Fibroblast of the conjunctiva (primary cell): ENCODE measurements at places on chromosomes 3 and 15.

GRCh38 chr3:148269816-148270215 lies 427.9 kb upstream of the AGTR1 start:
- no peak for DNase-seq

- DNase-seq: no peak
Observed at GRCh38 chr15:47844437-47844836, 127.1 kb downstream of the SEMA6D start.

GRCh38 chr3:49029563-49029884 lies 326 bp upstream of the IMPDH2 start:
- no peak for DNase-seq

GRCh38 chr3:38114875-38115644 lies 21.9 kb downstream of the ACAA1 start:
- DNase-seq: no peak

- no peak for DNase-seq
Observed at GRCh38 chr3:166799-167198, 29.8 kb upstream of the CHL1 start.

DNA sequence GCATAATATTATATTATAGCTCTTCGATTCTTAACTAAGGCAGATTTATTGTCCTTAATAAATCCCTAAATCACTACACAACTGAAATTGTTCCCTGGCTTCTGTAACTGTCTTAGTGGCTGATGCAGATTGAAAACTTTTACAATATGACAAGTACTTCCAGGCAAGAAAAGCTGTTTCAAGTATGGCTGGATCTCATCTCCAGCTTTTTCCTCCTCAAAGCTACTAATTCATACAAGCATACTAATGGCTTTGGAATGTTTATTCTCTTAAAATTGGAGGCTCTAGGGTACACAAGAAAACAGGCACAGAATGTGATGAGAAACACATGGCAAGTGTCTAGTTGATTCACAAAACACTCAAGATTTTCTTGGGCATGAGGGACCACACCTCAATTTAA lies 351.5 kb upstream of the ICE2 start:
- peak; percentile 20 for DNase-seq

- DNase-seq: no peak
Observed at GRCh38 chr15:58566029-58566428, 134.2 kb downstream of the LIPC start.

DNA sequence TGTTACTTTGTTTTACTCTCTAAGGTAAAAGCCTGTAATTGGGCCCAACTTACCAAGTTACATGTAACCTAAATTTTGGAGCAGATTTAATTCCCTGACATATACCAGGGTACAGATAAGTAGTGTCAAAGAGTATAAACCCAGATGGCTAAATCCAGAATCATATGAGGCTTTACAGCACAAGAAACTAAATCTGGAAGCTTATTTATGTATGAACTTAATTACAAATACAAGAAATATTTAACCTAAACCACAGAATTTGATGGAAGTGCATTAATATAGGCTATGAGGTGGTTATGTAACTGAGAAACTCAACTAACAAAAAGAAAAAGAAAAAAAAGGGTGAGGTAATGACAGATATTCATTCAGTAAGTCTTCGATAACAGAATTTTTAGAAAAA lies 930.2 kb upstream of the ALCAM start:
- DNase-seq: no peak

- no peak for DNase-seq
Observed at GRCh38 chr3:176683382-176683781, 513.9 kb downstream of the TBL1XR1 start.

GRCh38 chr15:69994429-69995205 lies 103.1 kb downstream of the TLE3 start:
- no peak for DNase-seq

- DNase-seq: no peak
Observed at GRCh38 chr15:45114076-45114750, at the start of the genes DUOX2 and DUOXA2. TSS of gene DUOX2 (minus strand) at chr15:45114172. CDS start at chr15:45113411, 761 bp downstream. TSS of gene DUOXA2 (plus strand) at chr15:45114326. CDS start at chr15:45114606, 280 bp downstream.

- no peak for DNase-seq
Observed at GRCh38 chr15:56981160-56981559, 62.7 kb downstream of the TCF12 start.

GRCh38 chr15:71649894-71650293 lies 160.5 kb upstream of the NR2E3 start:
- DNase-seq: no peak

DNA sequence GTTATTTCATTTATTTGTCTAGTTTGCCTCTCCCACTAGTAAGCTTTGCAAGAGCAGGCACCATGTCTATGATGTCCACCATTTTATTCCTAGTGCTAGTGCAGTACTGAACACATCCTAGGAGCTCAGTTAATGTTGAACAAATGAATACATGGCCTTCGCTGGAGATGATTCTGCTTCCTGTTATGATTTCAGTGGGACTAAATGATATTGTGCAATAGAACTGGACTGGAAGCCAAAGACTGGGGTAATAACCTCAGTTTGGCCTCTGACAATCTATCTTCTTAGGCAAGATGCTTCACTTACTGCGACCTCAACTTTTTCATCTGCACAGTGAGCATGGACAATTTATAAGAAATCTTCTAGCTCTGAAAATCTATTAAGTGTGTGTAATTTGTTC lies 191.3 kb downstream of the ADAMTSL3 start:
- peak; percentile 85 for DNase-seq

DNA sequence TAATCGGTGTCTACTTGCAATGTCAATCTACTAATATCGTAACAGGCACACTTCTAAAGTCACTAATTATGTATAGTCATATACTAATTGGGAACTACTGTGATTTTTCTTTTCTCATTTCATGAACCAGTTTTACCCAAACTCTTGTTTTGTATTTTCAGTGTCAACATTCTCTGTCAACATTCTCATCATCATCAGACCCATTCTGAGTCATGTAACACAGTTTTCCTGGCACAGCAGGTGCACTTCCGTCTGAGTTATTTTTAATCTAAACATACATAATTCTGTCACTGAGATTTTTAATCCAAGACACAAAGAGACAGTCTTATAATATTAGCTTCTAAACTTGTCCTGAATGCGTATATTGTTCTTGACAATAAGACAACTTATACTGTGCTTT lies 205.1 kb upstream of the EIF1B start:
- DNase-seq: no peak

- DNase-seq: no peak
Observed at GRCh38 chr15:96005906-96006305, 324.6 kb upstream of the NR2F2 start.

DNA sequence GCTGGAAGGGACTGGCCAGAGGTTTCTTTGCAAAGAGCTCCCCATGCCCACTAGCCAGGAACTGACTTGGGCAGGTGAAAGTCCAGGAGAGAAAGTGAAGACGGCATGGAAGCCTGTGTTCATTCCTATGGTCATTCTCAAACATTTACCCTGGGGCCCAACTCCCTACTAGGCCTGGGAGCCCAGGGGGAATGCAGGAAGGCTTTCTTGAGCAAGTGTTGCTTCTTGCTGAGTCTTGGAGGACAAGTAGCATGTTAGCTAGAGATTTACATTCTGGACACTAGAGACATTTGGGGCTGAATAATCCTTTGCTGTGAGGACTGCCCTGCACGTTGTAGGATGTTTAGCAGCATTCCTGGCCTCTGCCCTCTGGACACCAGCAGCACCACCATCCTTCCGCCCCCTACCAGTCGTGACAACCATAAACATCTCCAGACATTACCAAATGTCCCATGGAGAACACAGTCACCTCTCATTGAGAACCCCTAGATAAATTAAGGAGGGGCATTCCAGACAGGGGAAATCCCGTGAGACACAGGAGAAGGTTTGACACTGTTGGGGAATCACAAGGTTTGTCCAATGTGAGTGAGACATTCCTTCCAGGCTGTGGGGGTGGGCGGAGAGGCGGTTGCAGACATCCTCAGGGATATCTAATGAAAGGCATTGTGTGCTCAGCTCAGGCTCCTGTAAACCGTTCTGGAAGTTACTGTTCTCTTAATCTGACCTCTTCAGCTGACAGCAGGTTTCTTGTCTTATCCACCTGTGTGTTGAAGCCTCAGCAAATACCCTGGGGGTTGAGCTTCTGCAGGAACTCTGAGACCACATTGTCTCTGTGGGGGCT lies 236.2 kb downstream of the TLE3 start:
- DNase-seq: no peak

DNA sequence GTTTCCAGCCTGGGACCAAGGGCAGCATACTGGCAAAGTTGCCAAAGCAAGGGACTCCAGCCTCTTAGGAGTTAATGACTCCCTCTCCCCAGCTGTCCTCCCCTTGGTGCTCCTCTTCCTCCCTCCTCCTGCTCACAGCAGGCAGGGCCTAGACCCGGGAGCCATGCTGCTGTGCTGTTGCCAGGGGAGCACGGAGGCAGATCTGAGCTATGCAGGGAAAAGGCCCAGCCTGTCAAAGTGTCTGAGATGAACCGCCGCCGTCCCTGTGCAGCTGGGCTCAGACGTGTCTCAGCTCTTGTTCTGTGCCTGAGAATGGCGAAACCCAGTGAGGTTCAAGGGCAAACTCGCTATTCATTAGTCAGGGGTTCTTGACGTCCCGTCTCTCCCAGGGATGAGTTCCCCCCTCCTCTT lies 60.8 kb upstream of the POLG start:
- no peak for DNase-seq

DNA sequence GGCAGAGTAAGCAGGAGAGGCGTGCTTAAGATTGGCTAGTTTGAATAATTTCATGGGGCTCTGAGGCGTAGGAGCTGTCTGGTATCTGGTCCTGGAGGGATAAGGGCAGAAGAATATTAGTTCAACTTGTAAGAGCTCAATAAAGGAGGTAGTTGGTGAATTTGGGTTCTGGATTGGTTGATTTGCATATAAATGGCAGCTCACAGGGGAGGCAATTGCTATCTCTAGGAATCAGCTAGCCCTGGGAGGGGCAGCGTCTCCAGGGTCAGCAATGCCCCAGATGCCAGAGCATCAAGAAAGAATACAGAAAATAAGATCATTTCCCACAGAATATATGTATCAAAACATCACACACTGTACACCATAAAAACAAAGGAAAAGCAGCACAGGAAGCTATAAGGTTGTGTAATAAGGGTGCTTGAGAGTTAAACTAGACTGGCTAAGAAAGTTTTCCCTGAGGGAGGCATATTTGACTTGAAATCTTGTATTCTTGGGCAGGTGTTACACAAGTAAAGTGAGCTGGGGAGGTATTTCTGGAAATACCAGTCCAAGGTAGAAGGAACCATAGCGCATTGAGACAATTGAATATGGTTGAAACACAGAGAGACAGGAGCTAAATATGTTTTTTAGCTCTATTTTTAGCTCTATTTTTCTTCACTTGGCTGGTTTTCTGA lies 6.1 kb downstream of the MOBP start:
- DNase-seq: no peak

DNA sequence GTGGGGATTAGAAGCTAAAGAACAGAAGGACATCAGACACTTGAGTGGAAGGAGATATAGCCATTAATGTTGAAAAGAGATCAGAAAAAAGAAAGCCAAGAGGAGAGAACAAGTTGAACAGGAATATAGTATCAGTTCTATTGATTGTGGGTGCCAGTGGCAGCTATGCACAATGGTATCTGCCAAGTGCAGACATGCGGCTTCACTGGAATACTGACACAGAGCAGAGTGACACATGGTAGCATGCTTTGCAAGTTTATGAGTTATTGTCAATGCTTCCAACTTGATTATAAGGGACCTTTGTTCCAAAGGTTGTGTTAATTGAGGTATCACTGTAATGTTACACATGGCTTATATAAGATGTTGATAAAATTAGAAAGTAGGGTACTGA lies 42.0 kb upstream of the TP63 start:
- DNase-seq: no peak

GRCh38 chr3:180417241-180417640 lies 184.7 kb upstream of the TTC14 start:
- no peak for DNase-seq

GRCh38 chr15:65077981-65078352 lies 1.4 kb downstream of the KBTBD13 start:
- no peak for DNase-seq

DNA sequence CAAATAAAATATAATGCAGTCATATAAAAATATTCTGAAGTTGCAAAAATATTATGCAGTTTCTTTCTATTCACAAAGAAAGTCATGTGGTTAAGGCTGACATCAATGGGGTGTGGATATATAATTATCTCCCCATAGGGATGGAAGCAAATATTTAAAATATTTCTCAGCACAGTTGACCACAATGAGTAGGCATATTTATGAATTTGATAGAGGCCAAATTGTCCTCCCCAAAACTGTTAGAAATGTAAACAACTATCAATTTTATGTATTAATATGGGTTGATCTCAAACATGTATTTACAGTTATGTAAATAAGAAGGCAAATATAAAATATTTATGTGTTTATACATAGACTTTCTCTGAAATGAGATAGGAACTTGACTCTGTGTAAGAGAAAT lies 246.0 kb upstream of the CBLB start:
- no peak for DNase-seq

DNA sequence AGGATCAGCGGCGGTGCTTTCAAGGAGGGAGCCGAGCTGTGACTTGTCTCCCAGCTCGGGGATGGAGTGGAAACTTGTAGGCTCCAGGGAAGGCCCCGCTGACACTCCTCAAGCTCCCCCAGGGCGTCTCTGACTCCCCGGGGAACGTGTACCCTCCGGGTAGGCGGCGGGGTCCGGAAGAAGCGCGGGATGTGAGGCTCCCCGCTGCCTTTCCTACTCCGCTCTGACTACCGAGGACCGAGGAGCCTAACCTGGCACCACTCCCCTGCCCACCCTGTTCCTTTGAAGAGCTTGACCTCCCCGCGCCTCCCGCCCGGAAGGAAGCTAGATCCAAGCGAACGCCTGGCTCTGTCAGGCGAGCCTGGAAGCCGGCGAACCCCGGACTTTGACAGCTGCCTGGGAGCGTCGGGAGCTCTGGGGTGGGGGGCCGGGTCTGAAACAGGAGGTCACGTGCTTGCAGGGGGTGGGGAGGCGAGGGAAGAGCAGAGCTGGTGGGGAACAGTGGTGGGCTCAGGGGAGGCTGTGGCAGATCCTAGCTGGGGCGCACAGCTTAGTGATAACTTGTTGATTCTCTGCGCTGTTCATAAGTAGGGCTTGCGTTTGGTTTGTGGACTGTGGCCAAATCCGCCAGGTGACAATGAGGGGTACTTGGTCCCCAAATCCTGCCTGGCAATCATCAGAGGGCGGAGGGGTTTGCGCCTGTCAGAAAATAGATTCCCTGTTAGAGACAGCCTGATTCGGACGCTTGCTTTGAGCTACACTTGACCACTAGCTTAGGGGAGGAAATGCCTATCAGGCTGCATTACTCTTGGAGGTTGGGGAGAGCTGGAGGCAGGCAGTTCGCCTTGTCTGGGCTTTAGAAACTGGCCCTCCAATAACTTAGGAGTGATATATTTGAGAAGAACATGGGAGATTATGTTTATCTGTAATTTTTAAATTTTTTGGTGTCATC lies 1.2 kb downstream of the CLSTN2 start:
- no peak for DNase-seq

GRCh38 chr3:165920984-165921383 lies 83.8 kb upstream of the BCHE start:
- no peak for DNase-seq

GRCh38 chr3:29486096-29486495 lies 205.2 kb downstream of the RBMS3 start:
- peak; percentile 70 for DNase-seq

GRCh38 chr3:177633671-177634207 lies 436.5 kb upstream of the TBL1XR1 start:
- peak; percentile 66 for DNase-seq
